ENCODE measurements at places on chromosomes 7 and 10.

DNA sequence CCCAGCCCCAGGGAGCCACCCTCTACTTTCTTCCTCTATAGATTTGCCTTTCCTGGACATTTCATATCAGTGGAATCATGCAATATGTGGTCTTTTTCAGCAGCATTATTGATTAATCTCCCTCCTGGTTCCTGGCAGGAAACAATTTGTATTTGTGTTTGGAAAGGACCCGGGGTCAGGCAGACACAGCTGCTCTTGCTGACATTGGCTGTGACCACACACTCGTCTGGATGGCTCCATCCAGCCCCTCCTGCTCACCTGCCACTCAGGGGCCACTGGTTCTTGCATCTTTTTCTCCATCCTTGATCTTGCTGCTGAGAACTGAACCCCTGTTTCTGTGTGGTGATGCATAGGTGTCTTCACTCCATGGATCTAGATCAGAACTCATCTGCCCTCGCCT lies 176.6 kb upstream of the MKI67 start:
- no peak for DNase-seq

DNA sequence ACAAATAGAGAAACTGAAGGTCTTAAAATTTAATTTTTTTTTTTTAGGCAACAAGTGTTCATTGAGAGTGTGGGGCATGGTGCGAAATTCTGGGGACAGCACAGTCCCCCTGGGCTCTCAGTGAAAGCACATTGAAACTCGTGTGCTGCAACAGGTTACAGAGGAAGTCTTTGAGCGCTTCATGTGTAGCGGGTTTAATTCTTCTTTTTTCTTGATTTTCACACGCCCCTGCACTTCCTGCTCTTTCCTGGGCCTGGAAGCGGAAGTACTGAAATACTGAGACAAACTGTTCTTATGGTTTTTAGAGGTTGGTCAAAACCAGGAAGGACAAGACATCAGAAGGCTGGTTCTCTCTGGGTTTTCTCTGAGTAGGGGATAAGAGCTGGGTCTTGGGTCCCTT lies 203.5 kb downstream of the PTEN start:
- DNase-seq = no peak

DNA sequence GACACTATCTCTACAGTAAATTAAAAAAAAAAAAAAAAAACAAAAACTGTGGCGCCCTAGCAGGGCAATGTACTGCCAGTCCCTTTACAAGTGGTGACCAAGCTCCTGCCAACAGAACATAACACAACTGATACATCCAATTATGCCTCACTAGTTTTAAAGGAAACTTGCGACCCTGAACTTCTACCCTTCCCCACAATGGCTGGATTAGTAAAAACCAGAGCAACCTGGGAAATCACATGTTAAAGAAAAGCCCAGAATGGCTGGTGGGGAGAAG lies 16.5 kb downstream of the ATE1 start:
- no peak for DNase-seq

DNA sequence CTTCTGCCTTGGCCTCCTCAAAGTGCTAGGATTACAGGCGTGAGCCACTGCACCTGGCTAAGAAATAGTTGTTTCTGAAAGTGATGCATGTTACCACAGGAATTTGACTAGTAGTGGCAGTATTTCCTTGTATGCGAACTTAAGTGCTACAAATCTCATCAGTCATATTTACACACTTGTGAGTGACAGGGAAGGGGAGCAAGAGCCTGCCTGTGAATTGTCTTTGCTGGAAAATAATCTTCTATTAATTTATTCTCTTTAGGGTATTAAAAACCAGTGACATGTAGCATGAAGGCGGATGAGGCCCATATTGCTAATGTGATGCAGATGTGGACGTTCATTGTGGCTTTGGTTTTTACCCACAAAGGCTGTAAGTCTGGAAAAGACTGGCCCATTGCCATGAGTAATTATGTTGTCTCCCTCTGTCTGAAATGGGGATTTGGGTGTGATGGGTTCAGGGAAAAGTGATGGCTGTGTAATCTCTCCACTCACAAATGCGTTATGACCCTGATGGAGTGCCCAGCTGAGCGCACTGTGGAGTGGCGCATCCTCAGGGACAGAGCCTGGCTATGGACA lies 97.6 kb downstream of the CCNY start:
- DNase-seq = no peak

DNA sequence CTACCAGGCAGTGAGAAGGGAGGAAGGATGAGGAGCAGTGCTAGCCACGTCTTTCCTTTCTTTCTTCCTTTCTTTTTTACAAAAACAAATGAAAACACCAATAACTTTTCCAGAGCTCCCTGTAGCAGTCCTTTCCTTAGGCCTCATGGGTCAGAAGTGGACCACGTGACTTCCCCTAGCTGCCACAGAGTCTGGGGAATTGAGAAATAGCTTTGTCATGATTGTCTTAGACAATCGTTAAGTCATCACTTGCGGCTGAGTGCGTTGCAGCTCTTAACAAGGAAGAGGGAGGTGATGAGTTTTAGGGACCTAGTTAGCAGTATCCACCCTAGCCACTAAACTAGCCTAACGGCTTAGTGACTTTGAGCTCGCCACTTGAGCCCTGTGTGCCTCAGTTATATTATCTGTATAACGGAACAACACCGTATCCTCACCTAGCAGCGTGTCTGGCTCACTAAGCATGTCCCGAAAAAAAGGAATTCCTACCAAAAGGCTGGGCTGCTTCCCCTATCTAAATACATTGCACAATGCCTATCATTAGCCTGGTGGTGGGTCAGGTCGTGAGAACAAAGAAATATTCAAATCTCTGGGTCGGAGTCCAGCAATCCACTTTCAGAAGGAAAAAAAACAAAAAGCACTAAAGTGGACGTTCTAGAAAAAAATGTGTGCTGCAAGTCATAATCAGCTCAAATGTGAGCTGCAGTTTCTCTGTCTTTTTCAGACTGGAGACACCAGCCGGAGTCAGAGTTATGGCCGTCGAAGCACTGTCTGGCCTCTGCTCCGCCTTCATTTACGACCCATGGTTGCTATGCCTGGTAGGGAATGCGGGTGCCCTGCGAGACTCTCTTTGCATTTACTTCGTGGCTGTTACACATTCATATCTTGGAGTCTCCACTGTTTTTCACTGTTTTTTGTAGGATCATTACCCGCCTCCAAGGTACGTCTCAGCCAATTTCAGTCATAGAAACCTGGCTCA lies 338.5 kb upstream of the FOXK1 start:
- DNase-seq = no peak

GRCh38 chr10:132665946-132666704 lies 119.8 kb downstream of the NKX6-2 start:
- no peak for DNase-seq

DNA sequence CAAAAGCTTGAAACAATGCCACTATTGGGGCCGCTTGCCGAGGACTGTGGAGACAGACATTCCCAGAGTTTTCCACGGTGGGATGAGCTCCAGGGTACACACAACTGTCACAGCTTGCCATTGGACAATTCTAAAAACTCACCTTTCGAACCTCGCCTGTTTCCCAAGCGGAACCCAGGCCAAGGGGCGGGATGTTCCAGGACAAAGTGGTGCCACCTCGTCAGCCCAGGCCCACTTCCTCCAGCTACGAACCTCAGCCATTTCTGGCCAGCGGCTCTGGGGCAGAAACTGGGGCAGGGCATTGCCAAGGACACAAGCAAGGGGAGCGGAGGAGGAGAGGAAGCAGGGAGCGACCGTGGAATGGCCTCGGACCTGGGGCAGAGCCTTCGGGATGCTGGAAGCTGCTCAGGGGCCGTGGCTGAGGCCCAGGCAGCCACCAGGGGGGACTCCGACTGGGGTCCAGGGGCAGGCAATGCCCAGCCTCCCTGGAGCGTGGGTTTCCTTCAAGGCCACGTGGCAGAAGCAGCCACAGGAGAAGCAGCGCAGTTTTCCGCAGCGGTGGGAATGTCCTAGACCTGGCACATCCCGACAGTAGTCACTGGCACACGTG lies 44.7 kb upstream of the INSIG1 start:
- DNase-seq = no peak

GRCh38 chr7:88106434-88106833 lies 113.4 kb downstream of the SRI start:
- DNase-seq = no peak

DNA sequence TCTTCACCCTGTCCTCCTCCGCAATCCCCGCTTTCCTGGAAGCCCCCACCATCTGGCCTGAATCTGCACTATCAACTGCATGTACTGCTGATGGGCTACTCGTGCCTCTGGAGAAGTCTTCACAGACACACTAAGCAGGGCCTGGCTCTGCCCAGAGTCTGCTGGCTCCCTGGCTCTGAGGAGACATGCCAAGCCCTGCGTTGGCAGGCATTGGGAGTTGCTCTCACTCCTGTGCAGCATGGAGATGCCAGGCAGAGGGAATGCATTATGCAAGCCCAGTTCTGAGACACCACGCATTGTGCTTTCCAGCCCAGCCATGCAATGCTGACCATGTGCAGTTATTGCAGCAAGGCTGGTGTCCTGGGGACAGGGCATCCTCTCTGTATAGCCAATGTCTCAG lies 314.6 kb downstream of the CXCL12 start:
- no peak for DNase-seq

DNA sequence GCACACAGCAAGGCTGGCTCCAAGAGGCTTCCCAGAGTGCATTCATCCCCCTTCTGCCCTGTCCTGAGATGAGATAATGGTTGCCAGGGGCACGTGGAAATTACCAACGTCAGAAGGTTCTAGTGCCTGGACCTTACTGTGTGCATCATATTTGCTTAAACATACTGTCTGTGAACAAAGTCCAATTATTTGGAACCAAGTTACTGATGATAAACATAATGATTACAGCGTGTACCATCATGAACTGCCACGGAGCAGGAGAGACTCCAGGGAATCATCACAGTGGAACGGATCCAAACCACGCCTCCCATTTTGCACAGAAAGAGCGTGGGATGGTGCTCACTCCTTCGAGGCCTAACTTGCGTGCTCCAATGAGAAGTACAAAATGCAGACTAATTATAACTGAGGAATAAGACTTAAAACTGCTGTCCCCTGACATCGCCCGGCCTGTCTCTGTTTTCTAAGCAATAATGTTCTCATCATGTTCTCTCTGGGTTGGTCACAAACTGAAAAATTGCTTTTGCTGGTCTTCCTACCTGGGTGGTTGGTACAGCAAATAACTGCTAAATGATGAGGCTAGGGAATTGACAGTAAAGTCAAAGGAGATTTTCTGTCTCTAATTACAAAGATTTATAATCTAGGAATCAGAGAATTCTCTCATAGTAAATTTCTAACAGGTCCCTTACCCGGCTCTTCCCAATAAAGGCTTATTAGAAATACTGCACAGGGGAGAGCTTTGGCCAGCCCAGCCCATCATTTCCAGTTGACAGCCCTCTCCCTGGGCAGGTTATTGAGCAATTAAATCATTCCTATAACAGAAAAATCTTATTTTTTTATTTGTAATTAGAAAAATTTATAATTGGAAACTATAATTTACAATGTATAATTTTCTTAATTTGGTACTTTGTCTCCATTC lies 182.2 kb downstream of the CAMK1D start:
- DNase-seq = no peak

- no peak for DNase-seq
Observed at GRCh38 chr10:126519185-126519584, 130.9 kb upstream of the ADAM12 start.

- no peak for DNase-seq
Observed at GRCh38 chr10:30051220-30051619, 8.2 kb downstream of the JCAD start.

- no peak for DNase-seq
Observed at GRCh38 chr10:86961481-86962091, 3.2 kb downstream of the SNCG start.

GRCh38 chr7:47474211-47474936 lies 107.5 kb downstream of the TNS3 start:
- no peak for DNase-seq

GRCh38 chr10:5862360-5862961 lies 27.2 kb downstream of the ANKRD16 start:
- no peak for DNase-seq

GRCh38 chr10:12510984-12511383 lies 161.6 kb downstream of the CAMK1D start:
- no peak for DNase-seq

DNA sequence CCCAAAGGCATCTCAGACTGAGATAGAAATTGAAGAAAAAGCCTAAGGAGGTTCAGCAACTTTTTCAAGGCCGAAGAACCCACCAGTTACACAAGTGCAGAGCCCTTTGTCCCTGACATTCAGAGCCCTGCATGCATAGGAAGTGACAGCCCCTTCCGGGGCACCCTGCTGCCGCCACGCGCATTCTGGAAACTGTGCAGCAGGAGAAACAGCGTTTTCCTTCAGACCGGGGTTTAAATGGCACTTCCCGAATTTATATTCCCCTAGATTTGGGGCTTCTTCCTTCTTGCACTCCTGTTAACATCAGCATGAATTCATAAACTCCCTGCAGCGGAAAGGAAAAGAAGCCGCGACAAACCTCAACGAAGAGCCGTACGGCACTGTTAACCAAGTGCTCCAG lies 190.5 kb upstream of the C7orf33 start:
- DNase-seq = no peak

- no peak for DNase-seq
Observed at GRCh38 chr10:103706762-103707161, 148.6 kb downstream of the SH3PXD2A start.

- no peak for DNase-seq
Observed at GRCh38 chr7:80902716-80903308, 16.0 kb downstream of the SEMA3C start.

- no peak for DNase-seq
Observed at GRCh38 chr7:4282434-4283223, 399.5 kb upstream of the FOXK1 start.

DNA sequence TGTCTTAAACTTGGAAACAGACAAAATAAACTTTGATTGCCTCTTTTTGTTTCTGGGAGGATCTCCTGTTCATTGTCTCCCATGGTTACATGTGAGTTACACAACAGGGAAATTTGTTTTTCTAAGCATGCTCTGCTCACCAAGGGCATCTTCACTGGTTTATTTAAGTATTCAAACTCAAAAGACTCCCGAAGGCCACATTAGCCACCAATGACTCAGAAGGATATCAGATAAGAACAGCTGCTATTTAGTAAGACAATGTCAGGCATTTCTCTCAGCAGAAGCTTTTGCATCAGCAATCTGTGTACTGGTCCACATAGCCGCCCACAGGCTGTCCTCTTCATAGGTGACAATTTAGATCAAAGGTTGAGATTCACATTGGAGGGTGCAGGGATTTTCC lies 19.3 kb downstream of the OR6B1 start:
- DNase-seq = no peak

GRCh38 chr10:112752288-112752687 lies 197.8 kb upstream of the TCF7L2 start:
- DNase-seq = no peak

- DNase-seq = no peak
Observed at GRCh38 chr10:132585732-132586722, 48.4 kb downstream of the INPP5A start.

DNA sequence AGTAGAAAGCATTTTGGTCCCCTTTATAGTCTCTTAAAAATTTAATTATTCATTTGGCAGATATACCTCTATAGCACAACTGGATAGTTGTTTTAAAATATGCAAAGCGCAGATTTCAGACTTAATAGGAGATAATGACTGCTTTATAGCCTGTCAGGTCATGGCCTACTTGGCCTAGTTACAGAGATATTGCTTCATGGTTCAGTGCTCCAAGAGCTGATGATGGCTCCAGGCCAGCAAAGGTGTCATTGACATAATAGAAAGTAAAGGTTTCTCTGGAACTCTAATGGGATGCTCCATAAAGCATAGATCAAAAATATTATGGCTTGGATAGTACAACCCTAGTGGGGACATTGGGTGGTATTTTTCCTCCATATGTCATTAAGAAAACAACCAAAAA lies 285.7 kb downstream of the NXPH1 start:
- DNase-seq = no peak
